ENCODE measurements at places on chromosomes 2 and 18.

DNA sequence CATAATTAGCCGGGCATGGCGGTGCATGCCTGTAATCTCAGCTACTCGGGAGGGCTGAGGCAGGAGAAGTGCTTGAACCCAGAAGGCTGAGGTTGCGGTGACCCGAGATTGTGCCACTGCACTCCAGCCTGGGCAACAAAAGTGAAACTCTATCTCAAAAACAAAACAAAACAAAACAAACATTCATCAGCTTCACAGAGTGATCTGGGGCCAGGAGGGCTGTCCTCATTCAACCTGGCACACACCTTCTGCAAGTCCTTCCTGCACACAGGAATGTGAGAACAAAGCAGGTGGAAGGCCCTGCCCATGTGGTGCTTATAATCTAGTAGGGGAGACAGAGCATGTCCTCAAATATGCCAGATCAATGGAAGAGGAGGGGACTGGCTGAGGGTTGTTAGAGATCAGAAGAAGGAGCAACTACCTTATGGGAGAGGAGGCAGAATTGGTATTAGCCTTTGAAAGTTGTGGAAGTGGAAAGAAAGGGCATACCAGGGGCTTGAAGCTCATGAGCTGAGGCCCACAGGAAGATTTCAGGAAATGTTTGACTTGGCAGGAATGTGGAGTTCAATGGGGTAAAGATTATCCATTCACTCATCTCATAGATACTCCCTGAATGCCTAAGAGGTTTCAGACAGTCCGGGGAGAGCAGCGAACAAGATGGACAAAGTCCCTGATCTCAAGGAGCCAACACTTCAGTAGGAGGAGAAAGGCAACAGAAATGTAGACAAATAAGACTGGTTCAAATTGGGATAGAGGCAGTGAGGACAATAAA is 155.3 kb upstream of the SIX3 start:
- no peak for DNase-seq

- no peak for DNase-seq
Measured at GRCh38 chr18:46915800-46916550, 1.3 kb downstream of the PIAS2 start.

GRCh38 chr18:3914833-3915610 is 465.1 kb downstream of the TGIF1 start:
- no peak for DNase-seq

DNA sequence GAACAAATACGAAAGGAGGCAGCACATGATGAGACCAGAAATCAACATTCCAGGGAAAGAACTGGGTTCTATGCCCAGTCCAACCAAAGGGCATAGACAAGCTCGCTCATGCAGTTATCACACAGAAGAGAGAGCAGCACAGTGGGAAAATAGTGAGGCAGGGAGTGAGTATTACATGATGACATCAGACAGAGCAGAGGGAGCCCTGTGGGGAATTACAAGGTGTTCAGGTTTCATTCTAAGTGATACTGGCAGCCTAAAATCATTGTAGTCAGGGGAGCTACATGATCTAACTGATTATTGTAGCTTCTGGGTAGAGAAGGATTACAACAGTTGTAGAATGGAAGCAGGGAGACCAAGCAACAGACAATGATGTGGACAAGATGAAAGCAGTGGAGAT is 658.5 kb downstream of the ARHGAP15 start:
- no peak for DNase-seq

Data from activated effector memory CD4-positive, alpha-beta T cell treated with Interleukin-2 at 50 U/mL for 16 hours (primary cell).